ENCODE measurements at places on chromosomes 1 and 21. TPM values are rescaled to one million over a fixed set of nuclear protein-coding genes. Genes with fewer than 3 reads are reported as not detected.

The FAAH gene
- 1.0 TPM for total RNA-seq

The F13B gene
- not detected for total RNA-seq

The FCN3 gene
- not detected for total RNA-seq

The LRRC7 gene
- not detected for total RNA-seq

The TDRD5 gene
- not detected for total RNA-seq

The PLPPR4 gene
- total RNA-seq, result not detected

The CSMD2 gene
- total RNA-seq, result not detected

The F3 gene
- total RNA-seq, result 3.4 TPM

The FMO5 gene
- 0.38 TPM for total RNA-seq

The CHRM3 gene
- not detected for total RNA-seq

The LCE6A gene
- not detected for total RNA-seq

The RNU1-1 gene
- not detected for total RNA-seq

The PLA2G5 gene
- not detected for total RNA-seq
